ENCODE measurements at places on chromosomes 11 and 22.

GRCh38 chr11:118618115-118618990, 10.9 kb downstream of the PHLDB1 start:
- peak; percentile 75 for DNase-seq

DNA sequence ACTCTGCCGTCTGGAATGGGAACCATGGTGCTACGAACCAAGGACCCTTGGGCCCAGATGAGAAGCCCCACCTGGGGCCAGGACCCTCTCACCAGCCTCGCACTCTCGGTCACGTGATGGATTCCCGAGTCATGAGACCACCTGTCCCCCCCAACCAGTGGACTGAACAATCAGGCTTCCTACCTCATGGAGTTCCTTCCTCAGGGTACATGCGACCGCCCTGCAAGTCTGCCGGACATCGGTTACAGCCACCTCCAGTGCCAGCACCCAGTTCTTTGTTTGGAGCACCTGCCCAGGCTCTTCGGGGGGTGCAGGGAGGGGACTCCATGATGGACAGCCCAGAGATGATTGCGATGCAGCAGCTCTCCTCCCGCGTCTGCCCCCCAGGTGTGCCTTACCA, 20.8 kb upstream of the SLC25A18 start:
- DNase-seq = no peak

DNA sequence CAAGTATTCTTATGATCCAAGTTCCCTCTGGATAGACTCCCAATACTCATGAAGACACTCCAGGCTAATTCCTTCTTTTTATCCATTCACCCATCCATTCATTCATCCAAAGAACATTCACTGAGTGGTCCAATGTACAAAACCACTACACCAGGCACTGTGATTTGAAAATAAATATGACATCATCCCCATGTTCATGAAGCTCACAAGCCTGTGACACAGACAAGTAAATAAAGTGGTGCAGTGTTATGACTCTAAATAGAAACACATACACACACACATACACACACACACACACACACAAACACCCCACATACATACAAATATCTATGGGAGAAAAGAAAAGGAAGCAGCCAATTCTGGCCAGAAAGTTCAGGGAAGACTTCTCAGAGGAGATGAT, 35.5 kb downstream of the MTMR2 start:
- no peak for DNase-seq

DNA sequence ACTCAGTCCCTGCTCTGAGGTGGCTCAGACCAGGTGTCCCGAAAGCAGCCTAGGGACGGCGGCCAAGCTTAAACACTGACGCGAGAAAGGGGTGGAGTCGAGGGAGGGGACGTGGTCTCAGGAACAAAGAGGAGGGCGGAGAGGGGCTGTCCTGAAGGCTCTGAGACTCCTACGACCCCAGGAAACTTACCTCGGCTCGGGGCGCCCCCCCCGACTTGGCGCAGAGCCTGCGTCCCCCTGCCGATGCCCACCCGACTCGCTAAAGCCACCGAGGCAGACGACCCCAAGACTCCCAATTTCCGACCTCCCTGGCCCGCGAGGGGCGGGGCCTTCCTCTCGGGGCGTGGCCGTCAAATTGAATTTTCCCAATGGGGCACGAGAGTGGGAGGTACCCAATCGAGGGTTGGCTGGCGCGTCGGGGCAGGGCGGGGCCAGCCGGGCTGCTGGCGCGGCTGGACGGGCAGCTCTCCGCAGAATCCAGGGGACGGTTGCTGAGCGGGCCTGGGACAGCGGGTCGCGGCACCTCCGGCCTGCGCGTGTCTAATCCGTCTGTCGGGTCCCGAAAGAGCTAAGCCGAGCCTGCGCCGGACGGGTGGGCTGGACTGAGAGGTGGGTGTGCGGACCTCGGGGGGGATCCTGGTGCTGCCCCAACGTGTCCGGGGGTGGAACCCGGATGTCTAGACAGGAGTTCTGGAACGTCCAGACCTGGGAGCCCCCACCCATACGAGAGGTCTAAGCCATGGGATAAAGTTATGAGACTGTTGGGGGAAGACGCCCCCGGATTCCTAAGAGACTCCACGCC, at the start of gene SMTN:
TSS of gene SMTN (plus strand) at position 471 of the 802 bp plus-strand sequence. CDS start 1,941 bp downstream, outside the sequence.
- DNase-seq = peak; percentile 79

GRCh38 chr22:25054943-25055511, 102.5 kb downstream of the KIAA1671 start:
- no peak for DNase-seq

GRCh38 chr11:94088906-94089305, 39.7 kb upstream of the PANX1 start:
- DNase-seq = no peak

DNA sequence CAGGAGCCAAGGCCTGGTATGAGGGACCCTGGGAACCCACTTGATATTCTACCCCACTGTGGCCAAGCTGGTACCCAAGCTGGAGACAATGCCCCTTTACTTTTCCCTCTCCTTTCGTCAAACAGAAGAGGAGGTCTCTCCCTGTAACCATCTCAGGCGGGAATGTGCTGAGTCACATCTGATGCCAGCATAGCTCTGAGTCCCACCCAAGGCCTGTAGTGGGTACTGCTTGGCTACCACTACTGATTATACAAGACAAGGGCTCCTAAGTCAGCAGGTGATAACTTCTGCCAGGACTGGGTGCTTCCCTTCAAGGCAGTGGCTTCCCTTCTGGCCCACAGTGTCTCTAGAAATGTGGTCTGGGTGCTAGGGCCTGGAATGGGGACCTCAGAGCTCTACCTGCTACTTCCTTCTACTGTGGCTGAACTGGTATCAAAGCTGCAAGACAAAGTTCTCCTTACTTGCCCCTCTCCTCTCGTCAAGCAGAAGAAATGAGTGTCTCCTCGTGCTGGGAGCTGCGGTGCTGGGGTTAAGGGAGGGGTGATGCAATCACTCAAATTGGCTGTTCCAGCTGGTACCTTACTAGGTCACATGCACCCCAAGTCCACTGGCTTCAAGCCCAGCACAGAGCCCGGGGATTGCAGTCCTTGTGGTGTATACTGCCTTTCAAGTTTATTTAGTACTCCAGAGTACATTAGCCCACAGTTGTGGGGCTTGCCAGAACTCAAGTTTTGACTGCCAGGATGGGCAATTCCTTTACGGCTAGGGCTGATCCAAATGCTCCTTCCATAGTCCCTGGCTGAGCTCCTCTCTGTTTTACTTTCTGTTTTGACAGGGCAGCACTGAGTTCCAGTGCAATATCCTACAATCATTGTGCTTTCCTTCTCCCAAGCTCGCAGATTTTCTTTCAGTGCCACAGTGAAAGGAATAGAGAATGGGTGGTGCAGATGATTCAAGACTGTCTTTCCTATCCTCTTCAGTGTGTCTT, 419.7 kb upstream of the CNTN5 start:
- DNase-seq = no peak

GRCh38 chr11:63866211-63866610, 27.3 kb downstream of the MARK2 start:
- DNase-seq = no peak

All from posterior cingulate gyrus (tissue), 11 donors.